ENCODE measurements at places on chromosomes 1 and 21.

- no peak for DNase-seq
These were observed 53.5 kb upstream of the TRAPPC10 start for GRCh38 chr21:43958364-43959158.

DNA sequence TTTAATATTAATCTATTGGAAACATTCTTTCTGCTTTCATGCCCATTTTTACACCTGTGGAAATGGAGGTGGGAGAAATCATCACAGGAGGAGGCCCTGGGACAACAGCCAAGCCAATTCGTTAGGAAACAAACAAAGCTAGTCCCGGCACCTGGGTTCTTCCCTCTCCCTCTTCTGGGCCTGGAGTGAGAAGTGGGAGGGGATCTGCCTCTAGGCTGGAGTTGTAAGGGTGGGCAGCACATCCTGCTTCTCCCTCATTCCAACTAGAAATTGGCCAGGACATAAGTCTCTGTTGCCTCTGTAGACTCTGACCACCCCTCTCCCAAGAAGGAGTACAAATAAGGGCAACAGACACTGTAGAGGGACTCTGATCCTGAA lies 20.2 kb upstream of the ERO1B start:
- DNase-seq, result no peak

GRCh38 chr1:179034720-179035119 lies 9.0 kb downstream of the FAM20B start:
- DNase-seq, result no peak

GRCh38 chr1:15188678-15189077 lies 35.1 kb downstream of the TMEM51 start:
- no peak for DNase-seq

- no peak for DNase-seq
These were observed 62.3 kb upstream of the ADARB1 start for GRCh38 chr21:45011911-45012661.

GRCh38 chr1:234297668-234298067 lies 75.6 kb upstream of the COA6 start:
- no peak for DNase-seq

DNA sequence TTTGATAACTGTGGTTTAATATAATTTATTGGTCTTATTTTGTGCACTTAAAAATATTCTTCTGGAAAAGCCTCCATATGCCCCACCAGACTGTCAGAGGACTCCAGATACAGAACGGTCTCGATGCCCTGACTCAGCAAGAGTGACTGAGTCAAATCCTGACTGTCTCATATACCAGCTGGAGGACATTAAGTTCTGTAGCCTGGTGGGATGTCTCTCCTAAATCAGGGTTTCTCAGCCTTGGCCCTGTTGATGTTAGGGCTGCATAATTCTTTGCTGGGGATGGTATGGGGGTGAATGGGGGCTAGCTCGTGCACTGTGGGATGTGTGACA lies 67.7 kb upstream of the TLR5 start:
- DNase-seq, result no peak

GRCh38 chr1:211344152-211344618 lies 17.6 kb downstream of the TRAF5 start:
- no peak for DNase-seq

DNA sequence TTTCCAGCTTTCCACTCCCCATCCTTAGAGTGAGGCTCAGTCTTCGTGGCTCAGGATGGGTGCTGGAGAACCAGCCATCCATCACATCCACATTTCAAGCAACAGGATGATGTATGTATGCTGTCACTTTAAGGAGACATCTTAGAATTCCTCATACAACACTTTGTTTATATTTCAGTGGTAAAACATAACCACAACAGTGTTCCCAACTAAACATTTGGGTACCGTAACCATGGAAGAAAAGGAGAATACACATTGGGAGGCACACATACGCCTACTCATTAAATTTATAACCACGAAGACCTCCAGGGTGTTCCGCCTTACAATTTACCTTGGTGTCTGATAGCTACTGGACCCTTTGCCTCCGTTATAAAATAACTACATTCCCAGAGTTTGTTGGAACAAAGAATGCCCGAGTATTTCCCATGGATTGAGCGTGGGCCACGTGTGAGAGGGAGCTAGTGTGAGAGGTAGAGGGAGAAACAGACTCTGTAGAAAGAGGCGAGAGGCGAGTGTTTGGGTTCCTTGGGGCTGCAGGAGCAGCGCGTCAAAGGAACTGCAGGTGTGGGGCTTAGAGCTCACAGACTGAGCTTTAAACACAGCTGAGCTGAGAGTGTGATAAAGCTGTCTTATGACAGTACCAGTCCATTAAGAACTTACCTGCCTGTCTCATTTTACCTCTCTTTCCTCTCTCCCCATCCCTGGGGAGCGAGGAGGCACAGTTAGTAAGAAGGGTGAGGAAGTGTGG lies 111.5 kb upstream of the USP24 start:
- no peak for DNase-seq

DNA sequence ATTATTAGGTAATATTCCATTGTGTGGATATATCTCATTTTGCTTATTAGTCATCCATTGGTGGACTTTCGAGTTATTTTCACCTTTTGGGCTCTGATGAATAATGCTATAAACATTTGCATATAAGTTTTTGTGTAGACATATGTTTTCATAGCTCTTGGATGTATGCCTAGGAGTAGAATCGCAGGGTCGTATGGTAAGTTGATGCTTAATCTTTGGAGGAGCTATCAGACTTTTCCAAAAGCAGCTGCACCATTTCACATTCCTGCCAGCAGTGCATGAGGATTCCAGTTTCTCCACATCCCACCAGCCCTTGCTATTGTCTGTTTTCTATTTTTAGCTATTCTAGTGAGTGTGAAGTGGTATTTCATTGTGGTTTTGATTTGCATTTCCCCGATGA lies 120.3 kb upstream of the TMEM51 start:
- no peak for DNase-seq

GRCh38 chr1:44785501-44786137 lies 2.4 kb downstream of the BEST4 start:
- no peak for DNase-seq
